ENCODE measurements at places on chromosomes 5 and 9.

DNA sequence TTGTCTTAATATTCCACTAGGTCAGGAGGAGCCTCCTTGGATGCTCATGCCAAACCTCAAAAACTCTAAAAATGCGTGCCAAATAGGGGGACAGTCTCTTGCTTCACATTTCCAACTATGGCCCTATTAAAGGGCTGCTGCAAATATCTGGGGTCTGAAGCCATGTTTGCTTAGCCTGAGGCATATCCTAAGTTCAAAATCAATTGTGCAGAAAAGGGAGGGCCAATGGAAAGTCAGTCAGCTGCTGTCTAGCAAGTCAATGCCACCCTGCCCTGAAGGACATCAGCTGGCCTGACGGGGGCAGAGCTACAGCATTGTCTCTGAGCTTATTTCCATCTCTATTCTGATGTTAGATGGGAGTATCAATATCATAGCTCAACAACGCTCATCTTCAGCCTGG is 93.6 kb downstream of the SH3TC2 start:
- DNase-seq = no peak

DNA sequence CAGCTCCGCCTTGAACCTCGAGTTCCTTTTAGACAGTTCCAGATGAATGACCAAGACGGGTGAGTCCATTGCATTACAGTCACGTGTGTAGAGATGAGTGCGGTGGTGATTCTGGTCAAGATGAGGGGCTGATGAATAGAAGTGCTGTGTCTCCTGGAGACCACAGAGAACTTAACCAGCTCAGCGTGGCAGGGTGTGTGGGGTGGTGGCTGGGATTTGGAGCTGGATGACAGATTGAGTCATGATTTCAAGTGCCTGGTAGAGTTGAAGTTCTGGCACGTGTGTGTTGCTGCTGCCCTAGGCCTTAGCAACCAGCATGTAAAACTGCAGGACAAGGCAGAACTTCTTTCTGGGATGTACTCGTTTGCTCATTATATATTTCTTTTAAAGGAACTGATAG is 53.3 kb downstream of the PRRC2B start:
- DNase-seq = no peak

DNA sequence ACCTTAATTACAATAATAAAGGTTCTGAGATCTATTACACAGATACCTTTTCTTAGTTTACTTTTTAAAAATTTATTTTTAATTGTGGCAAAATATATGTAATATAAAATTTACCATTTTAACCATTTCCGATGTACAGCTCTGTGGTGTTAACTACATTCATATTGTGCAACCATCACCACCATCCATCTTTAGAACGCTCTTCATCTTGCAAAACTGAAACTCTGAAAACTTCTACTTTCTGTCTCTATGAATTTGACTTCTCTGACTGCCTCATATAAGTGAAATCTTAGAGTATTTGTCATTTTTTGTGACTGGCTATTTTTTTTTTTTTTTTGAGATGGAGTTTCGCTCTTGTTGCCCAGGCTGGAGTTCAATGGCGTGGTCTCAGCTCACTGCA is 26.8 kb downstream of the WWC1 start:
- DNase-seq = no peak

DNA sequence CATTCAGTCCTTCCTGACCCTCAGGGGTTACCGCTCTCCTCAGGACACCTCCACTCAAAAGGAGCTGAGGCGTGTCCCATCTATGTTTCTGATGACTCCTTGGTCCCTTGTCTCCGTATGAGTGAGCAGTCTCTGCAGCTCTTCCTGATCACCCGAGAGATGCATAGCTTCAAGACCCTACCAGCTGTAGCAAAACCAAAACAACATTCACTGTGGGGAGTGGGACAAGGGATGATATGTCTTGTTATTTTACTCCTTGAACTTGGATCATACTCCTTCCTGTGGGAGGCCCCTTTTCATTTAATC is 14.4 kb downstream of the GLDC start:
- DNase-seq = no peak

DNA sequence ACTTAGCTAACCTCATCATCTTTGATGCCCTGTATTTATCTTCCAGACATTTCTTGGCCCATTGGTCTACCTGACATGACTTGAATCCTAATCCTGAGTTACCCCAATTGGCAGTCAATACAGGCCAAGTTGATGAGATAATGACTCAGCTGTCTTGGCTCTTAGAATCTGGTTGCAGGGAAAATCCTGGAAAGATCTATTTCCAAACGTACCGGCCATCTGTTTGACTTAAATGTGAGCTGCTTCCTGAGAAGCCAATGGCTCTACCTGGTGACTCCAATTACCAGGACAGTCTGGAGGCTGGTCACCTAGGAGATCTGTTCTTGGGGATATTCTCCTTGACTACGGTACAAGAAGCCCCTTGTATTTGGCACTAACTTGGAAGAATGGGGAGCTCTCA is 475.2 kb upstream of the BRINP1 start:
- no peak for DNase-seq

DNA sequence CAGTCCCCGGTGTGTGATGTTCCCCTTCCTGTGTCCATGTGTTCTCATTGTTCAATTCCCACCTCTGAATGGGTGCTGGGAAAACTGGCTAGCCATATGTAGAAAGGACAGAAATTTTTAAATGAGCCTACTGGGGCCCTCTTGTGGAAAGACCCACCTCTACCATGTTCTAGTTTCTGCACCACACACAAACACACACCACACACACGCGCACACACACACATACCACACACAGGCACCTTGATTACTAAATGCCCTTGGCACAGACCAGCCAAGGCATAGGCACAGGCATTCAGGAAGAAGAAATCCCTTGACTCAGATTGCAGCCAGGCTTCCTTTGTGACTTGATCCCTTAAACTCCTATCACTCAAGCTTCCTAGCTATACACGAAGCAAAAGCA is 60.5 kb downstream of the SIL1 start:
- DNase-seq = no peak

- DNase-seq = no peak
Measured at GRCh38 chr9:69325409-69326212, 596 bp downstream of the ENTREP1 start.

- DNase-seq = no peak
Measured at GRCh38 chr9:3858961-3859360, 333.2 kb upstream of the RFX3 start.

DNA sequence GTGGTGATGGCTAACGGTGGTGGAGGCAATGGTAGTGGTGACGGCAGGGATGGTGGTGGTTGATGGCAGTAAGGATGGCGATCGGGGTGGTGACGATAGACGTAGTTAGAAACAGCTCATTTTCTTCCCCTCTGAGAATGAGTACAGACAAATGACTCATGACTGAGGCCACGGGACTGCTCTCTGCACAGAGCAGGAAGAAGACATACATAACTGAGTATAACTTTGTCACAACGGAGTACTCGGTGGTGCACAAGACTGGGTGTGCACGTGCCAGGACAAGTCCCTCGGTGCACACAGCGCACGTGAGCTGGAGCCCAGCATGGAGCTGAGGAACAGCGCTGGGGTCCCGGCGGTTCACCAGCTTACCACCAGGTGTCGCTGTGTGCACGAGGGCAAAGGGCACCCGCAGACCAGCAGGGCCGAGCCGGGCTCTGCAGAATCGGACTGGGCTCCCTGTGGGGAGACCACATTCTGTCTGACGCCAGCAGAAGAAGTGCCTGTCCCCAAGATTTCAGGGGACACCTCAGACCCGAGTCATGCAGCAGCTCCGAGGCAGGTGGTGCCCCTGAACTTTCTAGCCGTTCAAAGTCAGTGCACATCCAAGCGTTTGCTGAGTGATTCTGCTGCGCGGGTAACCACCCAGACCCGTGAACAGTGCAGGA is 188.6 kb downstream of the FSTL4 start:
- peak; percentile 76 for DNase-seq

DNA sequence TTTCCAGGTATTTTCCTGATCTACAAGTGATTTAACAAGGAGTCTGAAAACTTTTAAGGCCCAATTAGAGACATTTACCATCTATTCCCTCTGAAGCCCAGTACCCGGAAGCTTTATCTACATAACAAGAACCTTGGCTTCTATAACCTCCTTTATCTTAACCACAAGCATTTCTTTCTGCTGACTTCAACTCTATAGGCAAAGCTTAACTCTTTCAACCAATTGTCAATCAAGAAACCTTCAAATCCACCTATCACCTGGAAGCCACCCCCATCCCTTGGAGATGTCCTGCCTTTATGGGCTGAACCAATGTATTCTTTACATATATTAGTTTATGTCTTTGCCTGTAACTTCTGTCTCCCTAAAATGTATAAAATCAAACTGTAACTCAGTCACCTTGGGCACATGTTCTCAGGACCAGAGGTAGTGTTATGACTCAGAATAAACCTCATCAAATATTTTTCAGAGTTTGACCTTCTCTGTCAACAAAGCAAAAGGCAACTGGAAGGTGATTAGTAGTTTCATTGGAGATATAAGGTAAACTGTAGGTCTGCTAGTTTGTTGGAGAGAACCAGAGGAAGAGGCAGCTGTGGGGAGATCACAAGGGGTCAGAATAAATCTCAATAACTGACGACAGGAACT is 13.0 kb upstream of the RIMOC1 start:
- DNase-seq = no peak

- peak; percentile 48 for DNase-seq
Measured at GRCh38 chr9:83708515-83709158, 879 bp upstream of the UBQLN1 start.

GRCh38 chr5:1973391-1974013 is 90.8 kb upstream of the IRX4 start:
- no peak for DNase-seq

DNA sequence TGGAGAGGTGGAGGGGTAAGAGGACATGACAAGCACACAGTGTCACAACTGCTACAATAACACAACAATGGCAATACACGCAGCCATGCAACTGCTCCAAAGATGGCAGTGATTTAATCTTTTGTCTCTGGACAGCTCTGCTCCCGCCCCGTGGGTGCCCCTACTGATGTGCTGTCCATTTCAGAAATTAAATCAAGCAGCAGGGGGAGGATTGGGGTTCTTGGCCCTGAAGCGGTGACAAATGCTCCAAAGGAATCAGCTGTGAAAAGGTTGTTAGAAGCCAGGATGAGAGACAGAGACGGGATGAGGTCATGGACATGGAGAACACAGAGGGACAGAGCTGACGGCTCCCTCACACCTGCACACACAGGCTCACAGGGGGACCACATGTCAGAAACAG is 22.6 kb downstream of the CNTFR start:
- no peak for DNase-seq

DNA sequence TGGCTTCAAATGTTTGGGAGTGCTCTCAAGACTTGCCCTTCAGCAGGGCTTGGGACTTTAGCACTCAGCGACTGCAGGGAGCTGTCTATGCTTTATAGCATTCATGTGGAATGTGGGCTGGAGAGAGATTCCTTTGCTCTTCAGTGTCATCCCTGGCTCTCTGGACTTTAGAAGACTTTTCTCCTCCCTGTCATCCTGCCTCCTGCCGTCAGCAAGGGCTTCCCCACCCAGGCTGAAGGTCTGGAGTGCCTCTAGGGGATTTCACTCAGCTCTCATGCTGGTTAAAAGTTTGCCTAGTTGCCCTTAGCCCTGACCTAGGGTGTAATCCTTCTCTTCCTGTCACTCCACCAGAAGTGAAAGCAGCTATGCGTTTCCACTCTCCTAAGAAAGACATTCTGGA is 210.9 kb downstream of the FRMD3 start:
- no peak for DNase-seq

GRCh38 chr5:151781201-151781600 is 9.4 kb downstream of the G3BP1 start:
- DNase-seq = no peak

Measured in activated CD4-positive, alpha-beta T cell treated with anti-CD3 and anti-CD28 coated beads, Interleukin-2, Interleukin-4, amounts not matched to agents 100 ng/mL and 50 ng/mL, durations not matched to agents 16 hours and 8 hours (primary cell).